ENCODE measurements at places on chromosomes 16 and 17.

DNA sequence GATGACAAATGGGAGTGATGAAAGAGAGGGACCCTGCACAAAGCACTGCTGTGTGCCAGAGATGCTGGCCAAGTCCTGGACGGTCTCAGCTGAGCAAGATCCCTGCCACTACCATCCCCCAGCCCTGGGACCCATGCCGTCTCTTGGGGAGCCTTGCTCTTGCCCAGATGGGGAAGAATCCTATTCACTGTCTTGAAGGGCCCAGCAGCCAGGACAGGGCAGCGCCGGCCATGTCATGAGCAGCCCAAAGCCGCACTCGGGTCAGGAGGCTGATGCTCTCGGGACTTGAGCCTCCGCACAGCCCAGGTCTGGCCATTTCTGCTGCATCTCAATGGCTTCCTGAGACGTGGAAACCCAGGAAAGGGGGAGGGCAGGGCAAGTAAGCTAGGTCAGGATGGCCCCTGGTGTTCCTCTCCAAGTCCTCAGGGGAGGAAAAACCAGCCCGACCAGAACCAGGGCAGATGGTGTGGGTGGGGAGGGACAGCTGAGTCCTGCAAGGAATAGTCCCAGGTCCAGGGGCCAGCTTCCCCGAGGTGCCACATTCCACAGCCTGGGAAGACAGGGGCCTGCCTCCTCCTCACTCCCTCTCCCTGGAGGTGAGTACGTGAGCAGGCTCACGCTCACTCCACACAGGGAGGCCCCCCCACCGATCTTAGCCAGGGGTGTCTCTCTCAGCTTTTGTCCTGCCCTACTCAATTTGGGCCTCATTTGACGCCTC lies 7.8 kb upstream of the KRT19 start:
- no peak for DNase-seq

GRCh38 chr16:47064775-47065174 lies 79.0 kb downstream of the NETO2 start:
- no peak for DNase-seq

DNA sequence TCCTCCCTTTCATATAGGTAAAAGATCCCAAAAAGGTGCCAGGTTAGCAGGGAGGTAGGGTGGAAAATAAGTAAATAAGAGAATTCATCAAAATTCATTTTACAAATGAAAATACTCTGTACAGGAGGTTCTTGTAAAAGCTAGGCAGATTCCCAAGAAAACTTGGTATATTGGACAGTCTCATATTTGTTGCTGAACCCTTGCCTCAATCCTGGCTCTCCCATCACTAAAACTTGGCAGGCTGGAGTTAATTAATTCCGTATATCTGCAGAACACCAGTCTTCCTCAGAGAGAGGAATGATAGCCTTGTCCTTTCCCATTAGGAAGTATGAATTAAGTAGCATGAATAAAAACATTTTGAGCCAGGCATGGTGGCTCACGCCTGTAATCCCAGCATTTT lies 66.2 kb upstream of the MTMR4 start:
- DNase-seq: no peak

DNA sequence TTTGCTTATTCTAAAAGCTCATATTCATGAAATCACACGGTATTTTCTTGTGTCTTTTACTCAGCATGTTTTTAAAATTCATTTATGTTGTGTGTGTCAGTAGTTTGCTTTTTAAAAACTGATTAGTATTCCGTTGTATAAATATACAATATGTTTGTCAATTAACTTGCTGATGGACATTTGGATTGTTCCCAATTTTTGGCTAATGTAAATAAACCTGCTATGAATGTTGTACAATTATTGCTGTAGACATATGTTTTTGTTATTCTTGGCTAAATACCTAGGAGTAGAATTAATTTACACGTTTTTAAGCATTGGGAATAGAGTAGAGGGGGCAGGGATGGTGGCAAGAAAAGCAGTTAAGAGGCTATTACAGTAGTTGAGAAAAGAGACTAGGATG lies 199.5 kb upstream of the CCL2 start:
- no peak for DNase-seq

DNA sequence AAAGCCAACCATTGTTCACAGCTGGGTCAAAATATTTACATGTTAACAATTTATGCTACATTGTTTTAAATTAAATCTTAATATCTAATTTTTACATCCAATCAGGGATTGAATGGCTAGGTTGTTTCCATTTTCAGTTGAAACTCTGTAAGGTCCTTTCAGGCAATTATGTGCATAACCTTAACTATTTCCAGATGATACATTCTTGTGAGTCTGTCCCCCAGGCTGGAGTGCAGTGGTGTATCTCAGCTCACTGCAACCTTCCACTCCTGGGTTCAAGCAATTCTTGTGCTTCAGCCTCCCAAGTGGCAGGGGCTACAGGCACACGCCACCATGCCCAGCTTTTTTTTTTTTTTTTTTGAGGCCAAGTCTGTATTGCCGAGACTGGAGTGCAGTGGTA lies 10.4 kb downstream of the CDC42EP4 start:
- DNase-seq: no peak
